Activated CD4-positive, CD25-positive, alpha-beta regulatory T cell (primary cell): ENCODE measurements at places on chromosomes 5 and 9.

DNA sequence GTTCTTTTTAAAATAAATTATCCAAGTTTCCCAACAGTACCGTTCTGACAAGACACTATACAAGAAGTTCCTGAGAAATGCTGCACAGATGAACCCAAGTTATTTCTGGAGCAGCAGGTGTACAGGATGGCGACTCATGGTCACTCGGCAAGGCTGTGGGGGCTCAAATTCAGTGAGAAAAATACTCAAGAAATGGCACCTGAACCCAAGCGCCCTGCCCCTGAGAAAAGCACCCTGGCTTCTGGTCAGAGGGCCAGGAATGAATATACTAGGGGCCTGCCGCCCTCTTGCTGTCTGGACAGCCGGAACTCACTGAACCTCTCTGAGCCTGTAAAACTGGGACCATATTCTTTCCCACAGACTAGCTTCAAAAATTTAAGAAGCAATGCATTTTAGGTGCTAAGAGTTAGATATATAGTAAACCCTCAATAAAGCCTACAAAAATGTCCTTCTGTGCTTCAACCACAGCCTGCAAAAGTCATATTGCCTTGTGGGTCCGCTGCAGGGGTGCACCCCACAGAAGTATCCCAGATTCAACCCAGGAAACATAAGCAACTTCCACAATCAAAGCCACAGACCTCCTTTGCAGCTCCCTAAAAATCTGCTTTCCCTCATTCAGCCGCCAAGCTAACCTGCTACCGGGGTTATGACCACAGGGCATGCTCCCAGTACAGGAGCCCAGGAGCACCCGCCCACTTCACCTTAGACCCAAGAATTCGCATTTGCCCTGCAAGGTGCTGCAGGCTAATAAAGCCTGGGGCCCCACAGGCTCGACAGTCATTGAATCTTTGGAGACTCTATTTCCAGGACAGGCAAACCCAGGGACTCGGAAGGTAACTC lies 1.4 kb downstream of the RAPGEF1 start:
- DNase-seq = no peak

- no peak for DNase-seq
Measured at GRCh38 chr9:2228132-2228531, 213.0 kb downstream of the SMARCA2 start.

- no peak for DNase-seq
Measured at GRCh38 chr9:72951520-72952380, 1.1 kb downstream of the ALDH1A1 start.

DNA sequence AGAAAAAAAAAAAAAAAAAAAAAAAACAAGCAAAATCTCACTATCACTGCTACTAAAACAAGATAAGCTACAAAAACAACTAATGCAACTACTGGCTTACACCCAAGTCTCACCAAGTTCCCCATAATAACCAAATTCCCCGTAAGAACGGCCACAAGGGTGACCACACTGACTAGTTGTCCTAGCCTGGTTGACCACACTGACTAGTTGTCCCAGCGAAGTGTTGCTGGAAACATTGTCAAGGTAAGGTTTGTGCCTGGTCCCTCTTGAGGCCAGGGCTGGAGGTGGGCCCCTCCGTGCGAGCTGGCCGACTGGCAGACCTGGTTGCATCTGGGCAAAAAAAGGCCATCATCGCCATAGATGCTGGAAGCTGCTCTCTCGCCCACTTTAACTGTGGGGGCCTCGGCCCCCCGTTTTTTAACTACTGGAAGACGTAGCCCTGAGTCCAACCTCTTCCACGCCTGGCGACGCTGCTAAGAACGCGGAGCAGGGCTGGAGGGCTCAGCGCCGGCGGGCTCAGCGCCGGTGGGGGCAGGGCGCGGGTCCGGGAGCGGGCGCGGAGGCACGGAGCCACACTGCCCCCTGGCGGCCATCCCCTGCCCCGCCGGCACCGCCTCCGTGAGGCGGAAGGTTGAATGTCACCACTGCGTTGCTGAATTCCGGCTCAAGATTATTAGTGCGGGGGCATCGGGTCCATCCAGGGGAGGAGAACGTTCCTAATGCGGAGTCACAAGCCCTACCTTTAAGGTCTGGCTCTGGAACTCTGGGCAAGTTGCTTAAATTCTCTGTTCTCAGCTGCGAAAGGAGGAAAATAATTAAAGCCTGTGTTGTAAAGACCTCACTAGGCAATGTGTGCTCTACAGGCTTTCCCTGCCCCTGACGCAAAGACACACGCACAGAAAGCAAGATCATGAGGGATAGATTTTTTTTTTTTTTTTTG lies 84.0 kb downstream of the HSD17B3 start:
- DNase-seq = peak; percentile 67

DNA sequence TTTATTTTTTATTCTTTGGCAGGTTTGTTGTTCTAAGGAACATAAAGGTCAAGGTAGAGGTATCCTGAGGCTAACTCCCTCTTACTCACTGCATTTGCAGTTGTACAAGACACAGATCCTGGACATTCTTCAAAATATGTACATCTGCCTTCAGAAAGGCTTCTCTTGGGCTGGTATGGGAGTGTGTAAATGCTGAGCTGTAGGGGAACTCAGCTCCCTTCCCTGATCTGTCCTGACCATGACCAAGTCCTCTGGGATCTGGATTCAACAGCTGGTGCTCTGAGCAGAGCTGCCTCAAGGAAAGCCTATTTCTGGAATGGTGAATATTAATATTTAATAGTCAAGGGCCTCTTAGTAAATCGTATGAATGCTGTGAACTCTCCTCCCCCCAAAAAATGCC lies 117.4 kb downstream of the PRKACG start:
- DNase-seq = no peak
